ENCODE measurements at places on chromosomes 12 and 14.

- no peak for DNase-seq
Observed at GRCh38 chr14:63032076-63032475, 13.2 kb downstream of the KCNH5 start.

DNA sequence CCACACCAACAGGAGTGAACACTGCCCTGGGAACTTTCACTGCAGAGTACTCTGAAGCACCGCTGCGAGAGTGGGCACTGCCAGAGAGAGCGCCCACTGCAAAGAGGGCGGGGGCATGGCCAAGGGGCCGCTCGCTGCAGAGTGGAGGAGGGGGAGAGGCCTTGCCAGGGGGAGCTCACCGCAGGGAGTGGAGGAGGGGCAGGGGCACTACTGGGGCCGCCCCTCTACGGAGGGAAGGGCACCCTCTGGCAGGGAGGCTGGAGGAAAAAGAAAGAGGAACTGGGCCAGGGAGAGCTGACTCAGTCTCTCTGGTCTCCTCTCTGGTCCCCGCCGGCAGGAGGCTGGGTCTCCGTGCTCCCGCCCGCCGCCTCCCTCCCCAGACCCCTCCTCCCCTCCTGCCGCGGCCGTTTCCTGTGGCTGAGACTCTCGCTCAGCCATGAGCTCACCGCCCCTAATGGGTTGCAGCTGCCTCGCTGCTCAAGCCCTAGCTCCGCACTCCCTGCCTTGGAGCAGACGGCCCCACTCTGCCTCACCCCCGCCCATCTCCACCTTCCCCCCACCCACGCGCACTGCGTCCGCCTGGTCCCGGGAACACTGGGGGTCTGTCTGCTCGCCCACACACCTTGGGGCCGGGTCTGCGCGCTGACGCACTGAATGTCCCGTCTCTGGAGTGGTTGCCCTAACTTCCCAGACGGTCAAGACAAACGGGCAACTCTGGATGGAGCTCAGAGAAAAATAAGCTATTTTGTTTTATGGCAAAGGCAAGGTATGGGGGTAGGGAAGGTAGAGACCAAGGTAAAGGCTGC, 1.3 kb downstream of the ARHGEF40 start:
- DNase-seq = peak; percentile 95

DNA sequence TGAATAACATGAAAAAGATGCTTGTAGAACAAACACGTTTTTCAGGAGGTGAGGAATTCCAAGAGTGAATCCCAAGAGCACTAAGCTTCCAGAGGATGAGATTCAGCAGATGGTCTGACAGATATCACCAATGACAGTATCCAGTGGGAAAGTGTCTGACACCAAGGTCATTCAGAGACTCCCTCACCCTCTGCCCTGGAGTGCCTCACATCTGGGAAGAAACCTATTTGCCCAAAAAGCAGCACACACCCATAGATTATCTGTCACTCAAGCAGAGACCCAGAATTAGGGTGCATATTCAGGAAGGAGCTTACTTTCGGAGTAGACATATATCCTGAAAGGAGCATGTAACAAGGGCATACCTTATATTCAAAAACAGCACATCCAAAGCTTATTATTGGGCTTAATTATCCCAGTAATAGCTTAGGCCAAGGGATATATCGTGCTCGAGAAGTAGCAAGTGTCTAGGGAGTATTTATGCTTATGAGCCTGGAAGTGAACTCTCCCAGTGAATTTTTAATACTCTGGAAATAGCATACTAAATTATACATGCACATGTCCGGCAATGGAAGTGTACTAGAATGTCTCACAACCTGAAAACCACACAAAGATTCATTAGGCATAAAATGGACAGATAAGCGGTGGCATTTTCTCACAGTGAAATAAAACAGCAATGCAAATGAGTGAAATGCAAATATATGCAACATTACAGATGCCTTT, 998.1 kb upstream of the TMEM132C start:
- no peak for DNase-seq

GRCh38 chr14:104784218-104784568, 11.4 kb downstream of the AKT1 start:
- DNase-seq = peak; percentile 37

GRCh38 chr12:69351462-69352236, 3.5 kb downstream of the LYZ start:
- DNase-seq = no peak

GRCh38 chr14:55800156-55800785, 220.3 kb downstream of the KTN1 start:
- no peak for DNase-seq

- no peak for DNase-seq
Observed at GRCh38 chr12:130948751-130949150, 5.0 kb upstream of the ADGRD1 start.

GRCh38 chr12:70049596-70050360, 193.5 kb upstream of the CNOT2 start:
- DNase-seq = no peak

- DNase-seq = no peak
Observed at GRCh38 chr12:12540261-12541013, 22.2 kb downstream of the DUSP16 start.

Measured in NCI-H1417 (cell line).